ENCODE measurements at places on chromosomes 13 and 19. TPM values are rescaled to one million over a fixed set of nuclear protein-coding genes. Genes with fewer than 3 reads are reported as not detected.

The SUPT5H gene
- 160 TPM for total RNA-seq

The NTF4 gene
- total RNA-seq: not detected

The POMP gene
- 185 TPM for total RNA-seq

The ATXN8OS gene
- not detected for total RNA-seq

The CRTC1 gene
- 20.3 TPM for total RNA-seq

The ZNF530 gene
- total RNA-seq: 11.3 TPM

The ERF gene
- total RNA-seq: 149 TPM

The METTL21C gene
- total RNA-seq: not detected

The LIN7B gene
- 19.9 TPM for total RNA-seq

The LHB gene
- not detected for total RNA-seq

The PTGER1 gene
- total RNA-seq: not detected

The USF2 gene
- total RNA-seq: 90.8 TPM

The GATAD2A gene
- 202 TPM for total RNA-seq

The NXNL1 gene
- total RNA-seq: not detected

The ZNF534 gene
- total RNA-seq: not detected

The DIAPH3 gene
- total RNA-seq: 62.3 TPM

The PCP2 gene
- total RNA-seq: not detected

The ZNF730 gene
- 7.6 TPM for total RNA-seq

The BAX gene
- 112 TPM for total RNA-seq

The TMIGD2 gene
- not detected for total RNA-seq

The KASH5 gene
- 0.37 TPM for total RNA-seq

The FLT3 gene
- 0.15 TPM for total RNA-seq
